CD4-positive, alpha-beta T cell treated with Interleukin-1 beta for 1 hour (primary cell): ENCODE measurements at places on chromosomes 1 and 21.

GRCh38 chr1:11515368-11516300, 36.7 kb downstream of the DISP3 start:
- DNase-seq, result no peak

- DNase-seq, result no peak
These were observed 5.4 kb upstream of the SGIP1 start for GRCh38 chr1:66528580-66528979.

GRCh38 chr1:37078866-37079265, 44.6 kb upstream of the GRIK3 start:
- DNase-seq, result no peak

- no peak for DNase-seq
These were observed 98.1 kb upstream of the GUCA2B start for GRCh38 chr1:42055061-42055460.

GRCh38 chr1:167678422-167678821, 43.4 kb upstream of the MPZL1 start:
- no peak for DNase-seq

DNA sequence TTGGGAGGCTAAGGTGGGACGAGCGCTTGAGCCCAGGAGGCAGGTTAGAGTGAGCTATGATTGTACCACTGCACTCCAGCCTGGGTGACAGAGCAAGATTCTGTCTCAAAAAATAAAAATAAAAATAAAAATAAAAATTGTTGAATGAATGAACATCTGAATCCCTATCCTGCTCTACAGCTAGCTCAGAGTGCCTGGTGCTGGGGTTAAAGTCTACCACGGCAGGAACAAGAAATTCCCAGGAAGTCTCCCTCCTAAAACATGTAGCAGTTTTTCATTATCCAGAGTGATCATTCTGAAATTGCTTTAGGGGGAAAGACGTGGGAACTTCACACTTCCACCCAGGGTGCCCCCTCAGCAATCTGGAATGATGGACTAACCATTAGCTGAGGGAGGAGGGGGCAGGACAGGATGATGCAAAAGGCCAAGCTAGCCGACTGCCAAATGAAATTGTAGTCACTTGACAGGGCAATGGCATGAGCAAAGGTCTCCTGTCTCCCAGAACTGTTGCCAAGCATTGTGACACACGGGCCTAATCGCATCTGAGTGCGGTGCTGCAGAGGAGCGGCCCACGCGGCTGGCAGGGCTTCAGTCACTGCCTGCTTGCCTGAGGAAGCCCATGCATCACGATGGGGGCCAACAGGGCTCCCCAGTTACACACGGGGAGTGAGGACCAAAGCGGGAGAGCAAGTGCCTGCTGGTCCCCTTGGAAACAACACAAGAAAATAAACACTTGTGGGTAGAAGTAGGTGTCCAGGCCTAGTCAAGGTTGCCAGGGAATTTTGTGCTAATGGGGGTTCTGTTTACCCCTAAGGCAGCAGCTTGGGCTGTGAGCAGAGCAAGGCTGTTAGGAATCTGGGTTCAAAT, 85.7 kb downstream of the NENF start:
- DNase-seq, result no peak
